Mucosa of descending colon (tissue), 3 donors: ENCODE measurements at places on chromosomes 7 and 10.

DNA sequence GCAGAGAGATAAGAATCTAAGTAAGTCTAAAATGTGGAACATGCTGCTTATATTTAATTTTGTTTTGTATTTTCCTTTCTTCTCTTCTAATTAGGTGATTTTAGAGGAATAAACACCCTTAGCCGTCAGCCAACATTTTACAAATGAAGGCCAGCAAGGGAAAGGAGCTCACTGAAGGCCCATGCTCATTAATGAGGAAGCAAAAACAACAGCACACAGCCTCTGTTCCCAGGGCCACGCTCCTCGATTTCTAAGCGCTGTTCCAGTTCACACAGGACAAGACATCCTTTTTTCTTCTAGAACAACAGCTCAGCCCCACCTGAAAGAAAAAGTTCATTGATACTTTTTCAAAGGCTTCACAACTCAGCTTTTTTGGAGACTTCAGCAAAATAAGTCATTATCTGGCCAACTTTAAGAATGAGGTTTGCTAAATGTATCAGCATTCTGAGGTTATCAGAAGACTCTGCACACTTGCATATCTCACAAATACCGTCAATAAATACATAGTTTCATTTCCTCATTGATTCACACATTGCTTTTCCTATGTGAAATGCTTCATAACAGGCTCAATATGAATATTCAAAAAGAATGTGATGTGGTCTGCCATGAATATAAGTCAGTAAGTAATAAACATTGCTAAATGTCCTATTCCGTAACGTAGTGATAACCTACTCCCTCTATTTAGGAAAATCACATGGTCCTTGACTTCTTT is 34.8 kb upstream of the SFMBT2 start:
- DNase-seq, result no peak

- DNase-seq, result no peak
These were observed 34.7 kb downstream of the JAZF1 start for GRCh38 chr7:28145931-28146330.

DNA sequence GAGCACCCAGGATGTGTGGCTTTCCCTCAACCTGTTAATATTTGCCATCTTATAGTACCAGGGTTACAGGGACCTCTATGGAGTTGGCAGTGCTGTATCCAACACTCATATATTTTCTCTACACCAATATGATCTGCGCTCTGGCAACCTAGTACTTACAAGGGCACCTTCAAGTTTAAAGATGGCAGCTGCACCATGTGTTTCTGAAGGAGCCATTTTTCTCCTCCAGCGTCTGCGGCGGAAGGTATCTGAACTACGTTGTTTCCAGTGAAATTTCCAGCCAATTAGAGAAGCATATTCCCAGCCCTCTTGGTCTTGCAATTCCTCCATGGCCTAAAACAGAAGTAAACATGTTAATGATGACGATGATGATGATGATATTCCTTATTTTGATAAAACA is 125.6 kb downstream of the MYOF start:
- DNase-seq, result no peak

- DNase-seq, result no peak
These were observed 443.4 kb upstream of the ANKRD30A start for GRCh38 chr10:36681751-36682632.

DNA sequence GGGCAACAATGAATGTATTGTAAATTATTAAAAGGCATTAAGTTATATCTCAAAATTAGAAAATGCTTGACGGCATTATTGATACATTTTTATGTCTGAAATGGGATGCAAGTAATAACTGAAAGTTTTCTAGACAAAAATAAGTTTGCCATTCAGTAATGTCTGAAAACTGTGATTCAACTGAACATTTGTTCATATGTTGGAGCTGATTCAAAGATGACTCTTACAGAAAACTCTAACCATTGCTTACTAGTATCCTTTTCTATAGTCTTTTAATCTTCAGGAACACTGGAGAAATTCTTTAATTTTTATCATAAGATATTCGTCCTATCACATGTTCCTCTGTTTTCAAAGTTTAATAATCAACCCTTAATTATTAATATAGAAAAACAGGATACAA is 71.1 kb upstream of the TFEC start:
- no peak for DNase-seq

DNA sequence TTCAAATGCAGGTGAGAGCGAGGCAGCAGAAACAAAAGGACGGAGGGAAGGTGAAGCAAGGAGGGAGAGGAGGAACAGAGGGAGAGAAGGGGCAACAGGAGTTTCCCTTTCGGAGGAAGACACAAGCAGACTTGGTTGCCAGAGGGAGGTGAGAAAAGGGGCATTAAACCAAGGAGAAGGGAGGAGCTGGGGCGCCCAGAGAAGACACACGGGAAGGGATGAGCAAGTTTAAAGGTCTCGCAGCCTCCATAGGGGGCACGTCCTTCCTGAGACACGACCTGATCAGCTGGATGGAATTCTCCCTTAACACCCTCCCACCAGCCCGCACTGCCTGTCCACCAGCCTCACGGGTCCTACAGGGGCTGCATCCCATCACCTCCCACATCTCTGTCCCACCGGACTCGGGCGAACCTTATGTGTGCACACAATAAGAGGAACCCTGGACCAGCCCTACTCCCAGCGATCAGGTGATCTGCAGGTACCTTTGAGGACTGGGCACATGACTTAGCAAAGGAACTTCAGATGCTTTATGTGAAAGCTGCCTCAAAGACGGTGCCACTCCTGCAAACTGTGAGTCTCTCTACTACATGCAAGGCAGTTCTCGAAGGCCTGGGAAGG is 251.2 kb downstream of the TNS3 start:
- DNase-seq, result no peak

GRCh38 chr7:25454562-25455041 is 226.3 kb upstream of the NPVF start:
- peak; percentile 16 for DNase-seq

DNA sequence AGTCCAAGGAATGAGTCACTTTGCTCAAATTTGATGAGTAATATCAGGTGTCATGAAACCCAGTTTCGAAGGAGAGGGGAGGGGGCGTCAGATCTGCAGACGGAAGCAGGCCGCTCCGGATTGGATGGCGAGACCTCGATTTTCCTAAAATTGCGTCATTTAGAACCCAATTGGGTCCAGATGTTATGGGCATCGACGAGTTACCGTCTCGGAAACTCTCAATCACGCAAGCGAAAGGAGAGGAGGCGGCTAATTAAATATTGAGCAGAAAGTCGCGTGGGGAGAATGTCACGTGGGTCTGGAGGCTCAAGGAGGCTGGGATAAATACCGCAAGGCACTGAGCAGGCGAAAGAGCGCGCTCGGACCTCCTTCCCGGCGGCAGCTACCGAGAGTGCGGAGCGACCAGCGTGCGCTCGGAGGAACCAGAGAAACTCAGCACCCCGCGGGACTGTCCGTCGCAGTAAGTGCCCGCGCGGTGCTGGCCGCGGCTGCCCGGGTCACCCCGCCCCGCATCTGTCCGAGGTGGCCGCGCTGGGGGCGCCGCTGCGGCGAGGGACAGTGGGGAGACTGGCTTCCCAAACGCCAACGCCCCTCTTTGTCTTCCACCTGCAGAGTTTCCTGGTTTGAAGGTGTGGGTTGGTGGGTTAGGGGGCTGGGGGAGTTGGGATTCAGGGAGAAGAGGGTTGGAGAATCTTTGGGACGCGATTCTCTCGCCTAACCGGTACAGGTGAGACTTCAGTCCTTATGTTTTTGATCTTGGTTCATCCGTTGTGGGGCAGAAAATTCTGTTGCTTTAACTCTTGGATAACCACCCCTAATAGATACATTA is at the start of gene TAC1:
TSS of gene TAC1 (plus strand) at position 351 of the 829 bp plus-strand sequence. CDS start 527 bp downstream, outside the sequence.
- no peak for DNase-seq

DNA sequence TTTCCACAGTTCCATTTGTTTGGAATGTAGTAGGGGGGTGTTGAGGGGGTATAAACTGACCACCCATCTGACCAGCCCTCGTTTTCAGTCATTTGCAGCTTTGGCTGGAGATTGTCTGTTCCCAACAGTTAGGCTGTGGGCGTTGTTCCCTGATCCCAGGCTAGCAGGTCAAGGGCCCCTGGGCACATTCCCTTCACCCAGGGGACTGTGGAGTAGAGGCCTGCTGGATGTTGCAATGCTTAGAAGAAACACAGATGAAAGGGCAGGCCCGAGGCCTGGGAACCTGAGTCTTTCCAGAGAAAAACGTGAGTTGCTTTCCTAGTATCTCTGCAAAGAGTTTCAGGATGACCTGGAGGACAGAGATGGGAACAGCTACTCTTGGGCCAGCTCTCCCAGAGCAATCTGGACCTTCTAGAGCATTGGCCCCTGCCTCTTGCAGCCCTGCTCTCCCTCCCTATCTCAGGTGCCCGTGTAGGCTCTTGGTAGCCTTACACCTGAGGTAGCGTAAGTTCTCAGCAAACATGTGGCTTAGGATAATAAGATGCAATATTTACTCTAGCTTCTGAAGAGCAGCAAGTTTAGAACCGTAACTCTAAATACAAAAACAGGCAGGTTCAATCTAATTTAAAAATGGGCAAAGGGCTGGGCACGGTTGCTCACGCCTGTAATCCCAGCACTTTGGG is 99.4 kb upstream of the EFCAB10 start:
- no peak for DNase-seq

GRCh38 chr7:46933596-46933995 is 648.3 kb downstream of the TNS3 start:
- no peak for DNase-seq

GRCh38 chr7:149790146-149790548 is 16.8 kb upstream of the ZNF467 start:
- no peak for DNase-seq

GRCh38 chr7:154177584-154177983 is 125.4 kb downstream of the DPP6 start:
- DNase-seq, result no peak

- no peak for DNase-seq
These were observed 102.9 kb upstream of the NFE2L3 start for GRCh38 chr7:26049081-26049480.

GRCh38 chr10:114801411-114801813 is 20.2 kb upstream of the FHIP2A start:
- no peak for DNase-seq

DNA sequence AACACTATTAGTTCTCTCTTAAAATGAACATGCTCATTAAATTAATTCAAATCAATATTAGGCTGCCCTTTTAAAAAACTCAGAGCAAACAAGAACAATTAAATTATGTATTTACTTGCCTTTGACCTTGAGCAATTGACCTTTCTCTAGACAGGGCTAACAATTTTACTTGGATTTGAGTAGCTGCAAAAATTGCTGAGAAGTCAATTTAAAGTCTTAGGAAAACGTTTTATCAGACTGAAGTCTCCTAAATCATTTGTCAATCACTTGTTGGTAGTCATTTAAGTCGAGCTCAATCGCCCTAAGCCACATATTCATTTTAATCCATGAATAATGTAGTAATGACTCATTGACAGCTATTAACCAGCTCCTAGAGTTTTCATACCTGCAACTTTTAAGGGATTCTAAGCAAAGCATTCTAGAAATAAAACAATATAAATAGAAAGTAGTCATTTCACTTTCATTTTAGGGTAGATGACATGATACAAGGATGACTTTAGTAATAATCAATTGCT is 84.9 kb upstream of the SEC61G start:
- no peak for DNase-seq

DNA sequence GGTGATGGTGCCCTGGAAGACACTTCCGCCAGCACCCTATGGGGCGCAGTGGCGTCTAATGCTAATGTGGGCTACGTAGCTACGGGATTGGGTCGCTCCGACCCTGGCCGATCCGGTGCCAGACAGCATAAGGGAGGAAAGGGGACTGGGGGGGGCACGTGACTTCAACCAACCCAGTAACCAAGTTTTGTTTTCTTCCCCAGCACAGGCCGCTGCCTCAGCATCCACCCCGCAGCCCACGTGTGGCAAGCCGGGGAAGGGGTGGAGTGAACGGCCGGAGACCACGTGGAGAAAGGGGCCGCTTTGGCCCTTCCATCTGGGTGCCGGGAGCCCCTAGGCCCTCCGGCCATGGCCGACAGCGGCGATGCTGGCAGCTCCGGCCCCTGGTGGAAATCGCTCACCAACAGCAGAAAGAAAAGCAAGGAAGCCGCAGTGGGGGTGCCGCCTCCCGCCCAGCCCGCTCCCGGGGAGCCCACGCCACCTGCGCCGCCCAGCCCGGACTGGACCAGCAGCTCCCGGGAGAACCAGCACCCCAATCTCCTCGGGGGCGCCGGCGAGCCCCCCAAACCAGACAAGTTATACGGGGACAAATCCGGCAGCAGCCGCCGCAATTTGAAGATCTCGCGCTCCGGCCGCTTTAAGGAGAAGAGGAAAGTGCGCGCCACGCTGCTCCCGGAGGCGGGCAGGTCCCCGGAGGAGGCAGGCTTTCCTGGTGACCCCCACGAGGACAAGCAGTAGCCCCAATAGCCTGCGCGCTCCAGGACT is 2.5 kb downstream of the PRR15 start:
- peak; percentile 61 for DNase-seq
